ENCODE measurements at places on chromosomes 1 and 21.

GRCh38 chr1:208203127-208203847 lies 40.9 kb downstream of the PLXNA2 start:
- no peak for DNase-seq

DNA sequence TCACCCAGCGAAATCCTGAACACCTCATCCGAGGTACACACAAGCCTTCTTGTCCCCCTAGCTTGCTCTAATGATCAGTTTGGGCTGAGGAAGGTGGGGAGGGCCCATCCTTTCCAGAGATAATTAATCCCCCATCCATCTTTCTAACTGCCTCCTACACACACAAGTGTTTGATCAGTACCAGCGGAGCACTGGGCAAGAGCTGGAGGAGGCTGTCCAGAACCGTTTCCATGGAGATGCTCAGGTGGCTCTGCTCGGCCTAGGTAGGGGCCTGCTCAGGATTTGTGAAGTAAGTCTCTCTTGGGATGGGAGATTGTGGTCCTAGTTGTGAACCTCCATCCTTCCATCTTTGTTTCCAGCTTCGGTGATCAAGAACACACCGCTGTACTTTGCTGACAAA lies 5.8 kb downstream of the ANXA9 start:
- no peak for DNase-seq

GRCh38 chr1:166488327-166488726 lies 321.5 kb upstream of the FAM78B start:
- no peak for DNase-seq

DNA sequence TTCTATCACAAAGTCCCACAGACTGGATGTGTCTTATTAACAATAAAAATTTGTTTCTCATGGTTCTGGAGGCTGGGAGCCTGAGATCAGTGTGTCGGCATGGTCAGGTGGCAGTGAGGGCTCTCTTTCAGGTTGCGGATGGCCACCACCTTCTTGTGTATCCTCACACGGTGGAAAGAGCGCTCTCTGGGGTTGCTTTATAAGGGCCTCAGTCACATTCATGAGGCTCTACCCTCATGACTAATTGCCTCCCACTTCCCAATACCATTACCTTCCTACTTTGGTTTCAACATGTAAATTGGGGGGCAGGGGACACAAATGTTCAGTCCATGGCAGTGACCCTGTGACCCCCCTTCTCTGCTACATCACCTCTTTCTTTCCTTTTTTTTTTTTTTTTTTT lies 20.7 kb upstream of the MX1 start:
- no peak for DNase-seq
